Stimulated activated CD4-positive, alpha-beta T cell treated with anti-CD3 and anti-CD28 coated beads, Interleukin-1b, Interleukin-23, amount 100 ng/mL, for 1 hour (primary cell): ENCODE measurements at places on chromosomes 7 and 10.

- DNase-seq: no peak
Measured at GRCh38 chr7:44454348-44454747, 36.1 kb downstream of the NUDCD3 start.

- DNase-seq: no peak
Measured at GRCh38 chr7:124764847-124765400, 668 bp downstream of the GPR37 start.

DNA sequence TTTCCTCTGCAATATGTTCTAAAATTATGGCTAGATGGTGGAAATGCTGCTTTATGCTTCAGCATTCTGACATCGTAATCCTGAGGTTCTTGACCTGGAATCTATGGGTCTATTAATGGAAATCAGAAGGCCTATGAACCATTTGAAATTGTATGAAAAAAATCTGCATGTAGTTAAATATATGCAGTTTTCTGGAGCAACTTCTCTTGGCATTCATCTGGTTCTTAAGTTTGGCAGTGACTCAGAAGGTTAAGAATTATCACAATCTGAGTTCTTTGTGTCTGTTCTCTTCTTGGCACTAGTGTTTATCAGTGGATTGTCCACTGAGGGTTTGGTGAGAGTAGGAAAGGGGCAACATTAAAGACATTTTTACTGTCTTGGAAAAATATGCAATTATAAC is 71.1 kb upstream of the FZD1 start:
- no peak for DNase-seq

DNA sequence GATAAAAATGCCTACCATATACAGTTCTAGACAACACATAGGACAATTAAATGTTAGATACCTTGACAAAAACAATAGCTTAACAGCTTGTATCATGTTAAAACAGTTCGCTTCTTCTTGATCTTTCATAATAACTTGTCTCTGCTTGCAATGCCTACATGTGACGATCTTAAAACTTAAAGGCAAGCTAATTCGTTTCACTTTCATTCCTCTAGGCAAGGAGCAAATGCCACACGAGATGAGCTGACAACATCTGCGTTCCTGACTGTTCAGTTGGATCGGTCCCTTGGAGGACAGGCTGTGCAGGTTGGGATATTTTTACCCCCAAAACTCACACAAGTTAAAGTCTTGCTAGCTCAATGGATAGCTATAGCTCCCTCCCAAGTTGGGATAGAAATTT is 51.6 kb upstream of the ARL4A start:
- no peak for DNase-seq

DNA sequence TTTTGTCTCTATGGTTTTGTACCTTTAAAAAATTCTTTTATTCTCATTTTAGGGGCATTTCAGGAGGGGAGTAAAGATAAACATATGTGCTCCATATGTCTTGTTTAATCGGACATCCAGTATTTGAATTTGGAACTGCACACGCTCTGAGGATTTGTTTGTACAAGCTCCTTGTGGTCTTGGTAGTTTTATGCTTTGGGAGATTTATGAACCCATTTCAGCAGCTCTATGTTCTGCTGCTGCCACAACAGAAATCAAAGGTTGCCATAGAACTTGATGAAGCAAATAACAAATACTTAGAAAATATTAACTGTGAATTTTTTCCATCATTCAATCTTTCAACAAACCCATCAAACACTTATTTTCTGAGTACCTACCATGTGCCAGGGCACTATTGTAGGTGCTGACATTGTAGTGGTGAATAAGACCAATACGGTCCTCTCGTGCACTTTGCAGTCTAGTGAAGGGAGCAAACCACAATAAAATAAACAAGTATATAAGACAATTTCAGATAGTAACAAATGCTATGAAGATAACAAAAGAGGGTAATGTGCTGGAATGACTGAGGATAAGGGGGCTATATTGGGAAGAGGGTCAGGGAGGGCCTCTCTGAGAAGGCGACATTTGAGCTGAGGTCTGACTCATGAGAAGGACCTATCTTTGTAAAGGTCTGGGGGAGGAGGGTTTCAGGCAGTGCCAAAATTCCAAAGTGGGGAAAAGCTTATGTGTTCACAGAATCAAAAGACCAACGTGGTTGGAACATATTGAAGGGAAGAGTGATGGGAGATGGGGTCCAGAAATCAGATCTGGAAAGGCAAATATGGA is 30.4 kb downstream of the MYPN start:
- DNase-seq: no peak

- no peak for DNase-seq
Measured at GRCh38 chr7:6155596-6155995, 116.8 kb downstream of the CYTH3 start.

DNA sequence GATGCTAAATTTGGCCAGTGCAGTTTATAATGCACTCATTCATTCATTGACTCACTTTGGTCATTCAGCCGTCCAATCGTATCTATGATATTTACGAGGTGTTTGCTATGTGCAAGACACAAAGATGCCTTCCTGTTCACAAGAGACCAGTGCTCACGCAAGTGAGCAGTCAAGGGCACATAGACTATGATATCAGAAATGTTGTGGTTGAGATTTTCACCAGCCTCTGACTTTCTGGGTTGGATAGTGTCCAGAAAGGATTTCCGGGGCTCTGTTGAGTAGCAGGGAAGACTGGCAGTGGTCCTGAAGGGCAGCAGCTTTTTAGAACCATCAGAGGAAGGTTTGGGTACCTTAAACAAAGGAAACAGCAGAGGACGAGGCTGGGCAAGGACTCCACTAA is 191.8 kb downstream of the GALNT17 start:
- DNase-seq: no peak

DNA sequence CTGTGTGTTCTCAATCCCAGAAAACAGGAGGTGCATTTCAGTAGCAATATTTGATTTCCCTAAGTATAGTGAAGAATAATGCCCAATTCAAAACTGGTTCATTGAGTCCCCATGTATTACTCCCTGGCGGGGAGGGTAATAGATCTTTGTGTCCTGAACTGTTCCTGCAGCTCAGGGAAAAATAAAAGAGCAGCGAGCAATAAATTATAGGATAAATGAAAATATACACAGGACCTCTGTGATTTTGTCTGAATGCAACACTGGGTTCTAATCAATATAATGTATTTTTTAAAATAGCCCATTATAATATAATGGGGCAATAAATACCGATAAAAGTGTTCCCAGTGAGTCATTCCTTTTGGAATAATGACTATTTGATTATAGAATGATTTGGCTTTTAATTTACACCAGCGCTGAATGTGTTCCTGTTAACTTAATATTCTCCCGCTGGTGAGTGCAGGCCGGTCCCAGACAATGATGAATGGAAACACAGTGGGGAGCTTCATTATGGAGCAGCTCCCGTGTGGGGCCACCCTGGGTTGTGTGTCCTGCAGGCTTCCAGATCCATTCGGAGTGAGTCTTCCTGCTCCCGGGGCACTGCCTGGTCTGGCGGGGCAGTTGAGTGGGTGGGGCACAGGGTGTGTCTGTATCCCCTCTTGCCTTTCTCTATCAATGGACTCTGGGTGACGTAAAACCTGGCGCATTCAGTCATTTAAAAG is 263.1 kb downstream of the ACTR3B start:
- DNase-seq: no peak

GRCh38 chr10:24150853-24151252 is 58.1 kb upstream of the KIAA1217 start:
- no peak for DNase-seq

DNA sequence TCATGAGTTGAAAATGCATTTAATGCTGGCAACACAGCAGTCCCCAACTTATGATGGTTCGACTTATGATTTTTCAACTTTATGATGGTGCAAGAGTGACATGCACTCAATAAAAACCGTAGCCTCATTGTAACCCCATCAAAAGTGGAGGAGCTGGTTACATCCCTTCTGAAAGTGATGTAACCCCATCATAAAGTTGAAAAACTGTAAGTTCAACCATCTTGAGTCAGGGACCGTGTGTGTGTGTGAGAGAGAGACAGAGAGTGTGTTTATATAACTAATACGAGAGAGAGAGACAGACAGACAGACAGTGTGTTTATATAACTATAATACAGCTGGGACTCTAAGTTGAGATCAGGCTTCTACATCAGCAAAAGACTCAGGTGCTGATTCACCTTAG is 21.0 kb downstream of the ANXA11 start:
- DNase-seq: no peak

DNA sequence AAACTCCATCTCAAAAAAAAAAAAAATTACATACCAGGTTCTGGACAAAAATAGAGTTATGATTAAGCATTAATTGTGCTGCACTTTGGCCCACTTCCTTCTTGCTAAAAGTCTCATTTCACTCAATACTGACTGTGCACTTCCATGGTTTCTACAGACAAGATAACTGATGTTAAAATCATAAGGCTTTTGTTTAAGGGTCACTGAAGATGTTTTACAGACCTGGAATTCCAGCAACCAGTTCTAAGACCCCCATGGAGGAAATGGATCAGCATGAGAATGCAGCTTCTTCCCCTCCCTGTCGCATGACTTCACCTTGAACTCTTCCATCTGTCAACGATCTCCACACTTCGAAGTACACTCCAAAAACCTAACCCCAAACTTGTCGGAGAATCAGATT is 1191.8 kb upstream of the AUTS2 start:
- DNase-seq: no peak

GRCh38 chr7:121376979-121377378 is 19.1 kb downstream of the FAM3C start:
- no peak for DNase-seq

GRCh38 chr7:113015034-113015645 is 71.5 kb downstream of the GPR85 start:
- DNase-seq: no peak

- no peak for DNase-seq
Measured at GRCh38 chr10:8581521-8582225, 527.2 kb downstream of the GATA3 start.

GRCh38 chr7:120089968-120090367 is 183.0 kb upstream of the KCND2 start:
- no peak for DNase-seq

GRCh38 chr10:74400186-74400585 is 249.2 kb downstream of the ADK start:
- no peak for DNase-seq

DNA sequence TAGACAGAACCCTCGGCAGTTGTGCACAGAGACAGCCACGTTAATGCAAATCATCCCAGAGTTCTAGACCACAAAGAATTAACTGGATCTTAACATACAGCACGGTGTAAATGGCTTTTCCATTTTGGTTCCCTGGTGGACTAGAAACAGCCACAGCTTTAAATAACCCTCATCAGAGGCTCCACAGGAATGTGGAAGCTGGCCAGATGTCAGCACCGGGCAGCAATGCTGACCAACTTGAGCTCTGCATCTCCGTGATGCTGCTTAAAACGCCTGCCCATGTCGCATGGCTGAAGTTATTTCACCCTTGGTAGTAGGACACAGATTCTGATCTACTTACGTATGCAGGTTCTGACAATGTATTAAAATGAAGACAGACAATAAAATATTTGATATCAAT is 24.5 kb downstream of the RSU1 start:
- no peak for DNase-seq

GRCh38 chr10:117463545-117463920 is 79.0 kb upstream of the EMX2 start:
- DNase-seq: no peak

- DNase-seq: no peak
Measured at GRCh38 chr10:105187243-105187642, 546.2 kb downstream of the SORCS3 start.

DNA sequence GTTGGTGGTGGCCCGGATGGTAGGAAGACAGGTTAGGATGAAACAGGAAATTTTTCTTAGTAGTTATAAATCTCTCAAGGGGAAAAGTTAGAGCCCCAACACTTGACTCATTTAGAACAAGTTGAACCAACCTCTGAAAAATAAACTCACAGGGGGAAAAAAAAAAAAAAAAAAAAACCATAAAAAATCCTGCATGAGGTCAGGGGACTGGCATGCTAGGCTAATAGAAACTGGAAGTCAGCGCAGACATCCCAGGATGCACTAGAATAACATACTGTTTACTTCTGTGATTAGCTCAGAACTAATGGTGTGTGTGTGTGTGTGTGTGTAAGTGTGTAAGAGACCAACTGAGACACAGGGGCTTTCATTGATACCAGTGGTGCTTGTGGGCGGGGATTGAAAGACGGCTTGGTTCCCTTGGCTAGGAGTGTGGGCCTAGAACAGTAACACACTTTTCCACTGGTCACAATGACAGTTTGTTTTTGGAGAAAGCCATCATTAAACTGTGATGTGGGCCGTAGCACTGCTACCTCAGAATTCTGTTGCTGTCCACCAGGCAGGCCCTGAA is 491.6 kb upstream of the GALNT17 start:
- DNase-seq: no peak

GRCh38 chr7:85396676-85397075 is 209.8 kb upstream of the SEMA3D start:
- DNase-seq: no peak

DNA sequence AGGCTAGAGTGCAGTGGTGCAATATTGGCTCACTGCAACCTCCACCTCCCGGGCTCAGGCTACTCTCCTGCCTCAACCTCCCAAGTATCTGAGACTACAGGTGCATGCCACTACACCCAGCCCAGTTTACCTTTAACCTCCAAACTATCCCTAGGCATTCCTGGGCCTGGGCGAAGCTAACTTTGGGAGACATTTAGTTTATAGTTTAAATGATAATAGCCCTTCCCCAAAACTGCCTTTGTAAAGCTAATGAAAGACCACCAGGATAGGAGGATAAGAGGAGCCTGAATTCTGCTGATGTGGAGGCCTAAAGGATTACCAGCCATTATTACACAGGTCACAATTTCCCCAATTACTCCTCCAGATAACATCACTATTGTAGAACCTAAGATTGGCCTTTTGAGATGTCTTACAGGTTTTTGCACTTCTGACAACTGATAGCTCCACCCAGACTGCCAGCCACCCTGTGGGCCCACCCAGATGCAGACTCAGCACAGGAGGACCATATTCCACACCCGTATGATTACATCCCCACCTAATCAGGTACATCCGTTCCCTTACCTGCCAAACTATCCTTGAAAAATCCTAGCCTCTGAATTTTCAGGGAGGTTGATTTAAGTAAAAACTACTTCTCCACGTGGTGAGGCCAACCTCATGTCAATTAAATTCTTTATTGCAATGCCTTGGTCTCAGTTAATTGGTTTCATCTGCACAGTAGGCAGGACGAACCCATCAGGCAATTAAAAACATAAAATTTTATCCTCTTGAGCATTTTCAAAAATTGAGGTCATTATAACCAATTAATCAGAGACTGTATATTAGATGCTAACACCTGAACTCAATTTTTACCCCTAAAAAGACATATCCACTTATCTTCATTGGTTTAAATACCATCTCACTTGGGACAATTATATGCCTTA is 62.3 kb upstream of the TMEM254 start:
- no peak for DNase-seq

GRCh38 chr7:147859033-147859432 is 731.5 kb upstream of the C7orf33 start:
- no peak for DNase-seq

- DNase-seq: no peak
Measured at GRCh38 chr10:24981161-24981710, 28.8 kb upstream of the PRTFDC1 start.
